Activated CD8-positive, alpha-beta memory T cell treated with anti-CD3 and anti-CD28 coated beads, Interleukin-2, amount 10 ng/mL, durations not matched to agents 7 days and 5 days (primary cell): ENCODE measurements at places on chromosomes 3 and 15. TPM values are rescaled to one million over a fixed set of nuclear protein-coding genes. Genes with fewer than 3 reads are reported as not detected.

Gene PLSCR5
- total RNA-seq: not detected

DNA sequence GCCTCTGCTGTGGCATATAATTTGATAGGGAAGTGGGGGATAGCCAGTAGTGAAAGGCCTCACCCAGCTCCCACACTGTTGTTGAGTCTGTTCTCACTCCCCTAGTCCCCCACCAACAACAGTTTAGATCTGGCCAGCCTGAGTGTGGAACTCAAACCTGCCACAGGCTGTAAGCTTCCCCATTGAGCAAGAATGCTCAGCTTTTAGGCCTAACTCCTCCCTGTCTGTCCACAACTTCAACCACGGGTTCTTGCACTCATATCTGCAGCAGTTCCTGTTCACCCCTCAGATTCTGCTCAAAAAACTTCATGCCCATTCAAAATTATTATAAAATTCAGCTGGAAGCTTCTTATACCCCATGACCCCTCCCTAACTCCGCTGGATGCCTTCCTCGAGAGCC lies 975.1 kb downstream of the NSUN3 start:
- no peaks in the 10 kb centered on the region for H3K27me3 ChIP-seq
- H3K27ac ChIP-seq: no peak overlapping the region
- DNase-seq: no peak

Gene MAP1A
- total RNA-seq: 3.0 TPM

GRCh38 chr3:172040981-172041963 lies 1.9 kb downstream of the FNDC3B start:
- H3K27ac ChIP-seq: peak overlapping the region; percentile 28
- no peak for DNase-seq
- H3K27me3 ChIP-seq: no peaks in the 10 kb centered on the region
- H3K4me3 ChIP-seq: peak overlapping the region; percentile 86
- H3K4me1 ChIP-seq: peaks cover 28% of the 10 kb centered on the region

DNA sequence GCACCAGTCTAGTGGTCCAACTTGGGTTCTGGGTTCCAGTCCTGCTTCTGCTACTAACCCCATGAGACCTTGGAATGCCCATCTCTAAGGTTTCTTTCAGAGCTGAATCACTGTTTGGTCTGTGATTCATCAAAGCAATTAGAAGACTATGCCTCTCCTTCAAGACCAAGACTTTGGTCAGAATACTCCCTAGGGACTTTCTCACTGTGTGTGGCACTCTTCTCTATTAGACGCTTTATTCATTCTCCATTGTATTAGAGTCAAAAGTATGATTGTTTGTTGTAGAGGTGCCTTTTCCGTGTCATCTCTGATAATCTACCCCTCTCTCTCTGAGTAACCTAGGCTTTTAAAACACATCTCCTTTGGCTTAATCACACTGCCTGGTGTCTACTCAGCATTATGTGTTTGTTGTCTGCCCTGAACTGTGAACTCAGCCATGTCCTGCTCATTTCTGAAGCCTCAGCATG lies 90.5 kb downstream of the LPP start:
- H3K4me3 ChIP-seq: no peak overlapping the region
- H3K27me3 ChIP-seq: no peaks in the 10 kb centered on the region
- no peaks in the 10 kb centered on the region for H3K36me3 ChIP-seq
- H3K4me1 ChIP-seq: no peaks in the 10 kb centered on the region
- DNase-seq: no peak

GRCh38 chr15:28026764-28027713 lies 72.1 kb downstream of the OCA2 start:
- H3K27me3 ChIP-seq: no peaks in the 10 kb centered on the region
- no peak overlapping the region for H3K4me3 ChIP-seq
- H3K27ac ChIP-seq: no peak overlapping the region
- no peaks in the 10 kb centered on the region for H3K36me3 ChIP-seq
- H3K4me1 ChIP-seq: no peaks in the 10 kb centered on the region

DNA sequence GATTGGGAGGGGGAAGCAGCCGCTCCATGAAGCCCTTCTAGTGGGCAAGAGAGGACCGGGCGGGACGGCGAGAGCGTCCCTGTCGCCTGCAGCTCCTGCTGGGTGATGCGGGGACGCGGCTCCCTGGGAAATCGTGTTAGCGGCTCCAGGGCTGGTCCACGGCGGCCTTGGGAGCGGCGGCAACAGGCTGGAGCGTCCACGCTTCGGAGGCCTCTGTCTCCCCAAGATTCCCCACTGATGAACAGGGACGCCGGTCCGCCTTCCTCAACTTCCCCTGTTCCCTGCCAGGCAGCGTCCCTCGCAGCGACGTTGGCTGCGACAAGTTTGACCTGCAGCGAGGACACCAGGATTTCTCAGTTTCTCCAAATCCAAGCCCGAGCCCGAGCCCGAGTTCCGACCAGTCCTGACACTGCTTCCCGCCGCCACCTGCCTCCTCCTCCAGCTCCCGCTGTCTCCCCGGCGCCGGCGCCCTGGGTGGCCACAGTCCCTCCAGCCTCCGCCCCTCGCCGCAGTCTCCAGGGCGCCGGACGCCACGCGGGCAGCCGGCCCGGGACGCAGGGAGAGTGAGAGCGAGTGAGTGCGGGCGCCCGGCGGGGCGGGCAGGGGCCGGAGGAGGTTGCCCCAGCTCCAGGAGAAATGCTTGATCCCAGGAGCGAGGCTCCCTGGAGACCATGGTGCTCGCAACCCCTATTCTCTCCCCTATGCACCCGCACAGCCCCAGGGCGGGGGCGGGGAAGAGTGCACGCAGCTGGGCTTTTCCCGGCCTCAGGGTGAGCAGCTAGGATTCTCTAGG lies 78.1 kb upstream of the RNF7 start:
- peaks cover 2% of the 10 kb centered on the region for H3K36me3 ChIP-seq
- no peak overlapping the region for H3K27ac ChIP-seq
- peaks cover 8% of the 10 kb centered on the region for H3K4me1 ChIP-seq
- peak overlapping the region; percentile 48 for H3K4me3 ChIP-seq
- DNase-seq: no peak
- H3K27me3 ChIP-seq: peaks cover 86% of the 10 kb centered on the region

- H3K36me3 ChIP-seq: no peaks in the 10 kb centered on the region
- no peak overlapping the region for H3K4me3 ChIP-seq
- no peak for DNase-seq
- H3K27ac ChIP-seq: no peak overlapping the region
- H3K27me3 ChIP-seq: no peaks in the 10 kb centered on the region
- H3K4me1 ChIP-seq: no peaks in the 10 kb centered on the region
Measured at GRCh38 chr15:86765281-86765680, 685.6 kb downstream of the AGBL1 start.

GRCh38 chr15:71674354-71674753 lies 136.0 kb upstream of the NR2E3 start:
- no peak overlapping the region for H3K27ac ChIP-seq
- peaks cover 36% of the 10 kb centered on the region for H3K4me1 ChIP-seq
- no peak for DNase-seq
- H3K36me3 ChIP-seq: peaks cover 4% of the 10 kb centered on the region

Gene PRKCI
- 13.3 TPM for total RNA-seq

Gene AHSG
- not detected for total RNA-seq

DNA sequence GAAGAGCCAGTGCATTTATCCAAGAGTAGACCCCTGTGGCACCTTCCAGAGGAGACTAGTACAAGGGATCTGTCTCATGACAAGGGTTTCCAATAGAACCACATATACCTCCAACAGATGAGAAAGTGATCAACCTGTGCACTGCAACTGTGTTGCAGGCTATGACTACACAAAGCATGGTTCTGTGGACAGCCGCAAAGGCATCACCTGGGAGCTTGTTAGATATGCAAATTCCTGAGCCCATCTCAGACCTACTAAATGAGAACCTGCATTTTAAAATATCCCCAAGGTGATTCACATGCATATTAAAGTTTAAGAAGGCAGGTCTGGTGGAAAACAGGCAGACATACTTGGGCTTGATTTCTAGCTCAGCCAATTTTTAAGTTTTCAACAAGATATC lies 368.7 kb downstream of the FOXP1 start:
- no peak overlapping the region for H3K27ac ChIP-seq
- H3K27me3 ChIP-seq: no peaks in the 10 kb centered on the region
- peaks cover 7% of the 10 kb centered on the region for H3K36me3 ChIP-seq
- DNase-seq: no peak
- no peak overlapping the region for H3K4me3 ChIP-seq

Gene CIDEC
- total RNA-seq: not detected

DNA sequence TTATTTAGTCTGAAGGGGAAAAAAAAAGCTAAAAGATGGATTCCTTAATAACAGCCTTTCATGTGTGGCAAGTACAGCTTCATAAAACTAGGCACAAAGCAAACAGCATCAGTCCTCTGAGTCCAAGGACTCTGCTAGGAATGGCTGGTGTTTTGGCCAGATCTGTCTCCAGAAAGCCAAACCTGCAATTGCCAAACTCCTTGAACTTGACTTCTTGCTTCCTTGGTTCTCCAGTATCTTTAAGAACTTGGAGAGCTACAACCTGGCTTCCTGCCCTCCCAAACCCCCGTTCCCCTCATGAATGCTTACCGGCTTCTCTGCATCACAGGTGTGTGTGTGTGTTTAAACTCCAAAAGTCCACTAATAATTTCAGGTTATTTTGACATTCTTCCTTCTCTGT lies 1.6 kb upstream of the PLOD2 start:
- DNase-seq: no peak
- H3K27me3 ChIP-seq: peaks cover 59% of the 10 kb centered on the region
- peaks cover 13% of the 10 kb centered on the region for H3K4me1 ChIP-seq
- H3K36me3 ChIP-seq: no peaks in the 10 kb centered on the region
- H3K4me3 ChIP-seq: peak overlapping the region; percentile 14
- no peak overlapping the region for H3K27ac ChIP-seq

Gene FAM131A
- total RNA-seq: 4.5 TPM

- H3K36me3 ChIP-seq: no peaks in the 10 kb centered on the region
- no peak overlapping the region for H3K27ac ChIP-seq
- no peak overlapping the region for H3K4me3 ChIP-seq
- no peak for DNase-seq
Measured at GRCh38 chr3:19711160-19711782, 222.7 kb downstream of the EFHB start.

Gene CCR9
- 9.7 TPM for total RNA-seq

Gene RLBP1
- not detected for total RNA-seq

- no peaks in the 10 kb centered on the region for H3K4me1 ChIP-seq
- no peaks in the 10 kb centered on the region for H3K27me3 ChIP-seq
- H3K27ac ChIP-seq: no peak overlapping the region
- no peak overlapping the region for H3K4me3 ChIP-seq
- no peak for DNase-seq
- peaks cover 14% of the 10 kb centered on the region for H3K36me3 ChIP-seq
Measured at GRCh38 chr3:47414161-47414564, 33.3 kb downstream of the PTPN23 start.

- DNase-seq: no peak
- H3K36me3 ChIP-seq: no peaks in the 10 kb centered on the region
- H3K4me1 ChIP-seq: no peaks in the 10 kb centered on the region
- H3K4me3 ChIP-seq: no peak overlapping the region
- peaks cover 41% of the 10 kb centered on the region for H3K27me3 ChIP-seq
Measured at GRCh38 chr15:72933976-72934375, 118.3 kb upstream of the NEO1 start.

GRCh38 chr3:143830063-143830462 lies 18.2 kb downstream of the SLC9A9 start:
- peaks cover 36% of the 10 kb centered on the region for H3K4me1 ChIP-seq
- H3K4me3 ChIP-seq: no peak overlapping the region
- peaks cover 17% of the 10 kb centered on the region for H3K36me3 ChIP-seq

- no peak overlapping the region for H3K4me3 ChIP-seq
- H3K27me3 ChIP-seq: no peaks in the 10 kb centered on the region
- DNase-seq: no peak
- no peaks in the 10 kb centered on the region for H3K4me1 ChIP-seq
Measured at GRCh38 chr3:145417678-145418077, 743.3 kb downstream of the PLOD2 start.

DNA sequence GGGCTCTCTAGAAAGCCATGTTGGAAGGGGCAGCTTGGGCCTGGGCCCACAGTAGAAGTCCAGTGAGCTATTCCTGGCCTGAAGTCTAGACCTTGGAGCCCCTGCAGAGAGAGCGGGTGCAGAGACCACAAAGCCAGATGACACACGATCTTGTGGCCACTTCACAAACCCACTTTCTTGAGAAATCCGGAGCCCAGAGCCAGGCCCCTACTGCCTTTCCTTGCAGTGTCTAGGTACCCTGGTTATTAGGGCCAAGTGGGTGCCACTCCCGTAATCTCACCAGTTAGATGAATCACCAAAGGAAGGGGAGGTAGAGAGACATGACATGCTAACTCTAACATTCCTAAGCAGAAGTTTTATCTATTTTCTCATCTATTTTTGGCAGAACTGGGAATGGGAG lies 72.5 kb upstream of the ADAMTSL3 start:
- H3K27me3 ChIP-seq: no peaks in the 10 kb centered on the region
- DNase-seq: no peak
- H3K36me3 ChIP-seq: no peaks in the 10 kb centered on the region
- no peaks in the 10 kb centered on the region for H3K4me1 ChIP-seq
- H3K27ac ChIP-seq: no peak overlapping the region

GRCh38 chr3:197124713-197125112 lies 95.1 kb upstream of the MELTF start:
- no peak overlapping the region for H3K27ac ChIP-seq
- H3K4me1 ChIP-seq: peaks cover 2% of the 10 kb centered on the region
- no peaks in the 10 kb centered on the region for H3K27me3 ChIP-seq
- peaks cover 21% of the 10 kb centered on the region for H3K36me3 ChIP-seq
- no peak for DNase-seq
- H3K4me3 ChIP-seq: no peak overlapping the region

DNA sequence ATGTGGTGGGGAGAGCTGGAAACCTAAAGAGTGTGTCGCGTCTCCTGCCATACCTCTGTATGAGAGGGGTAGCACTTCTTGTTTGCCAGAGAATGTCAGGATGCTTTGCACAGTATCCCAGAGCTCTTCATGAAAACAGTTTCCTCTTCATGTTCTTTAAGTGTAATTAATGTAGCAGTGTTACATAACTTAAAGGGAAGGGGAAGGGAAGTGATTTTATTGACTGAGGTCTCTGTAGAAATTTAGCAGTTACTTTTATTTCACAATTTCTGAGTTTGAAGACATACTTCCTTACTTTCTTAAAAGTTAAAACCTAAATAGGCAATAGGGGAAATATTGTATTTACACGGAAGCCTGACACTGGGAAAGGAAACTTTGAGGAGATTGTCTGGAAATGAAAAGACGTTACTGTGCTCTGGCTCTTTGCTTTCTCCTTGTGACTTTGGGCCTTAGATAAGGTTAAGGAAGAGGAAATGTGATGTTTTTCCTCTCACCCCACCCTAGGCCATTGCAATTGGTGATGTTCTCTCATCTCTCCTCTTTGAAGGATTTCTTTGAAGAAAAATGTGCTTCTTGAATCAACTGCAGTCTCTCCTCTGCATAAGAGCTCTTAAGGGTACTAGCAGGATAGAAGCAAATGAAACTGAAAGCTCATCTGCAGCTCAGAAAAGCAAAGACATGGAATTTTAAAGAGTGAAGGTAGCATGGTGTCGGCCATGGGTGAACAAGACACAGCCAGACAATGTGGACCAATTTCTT lies 6.0 kb downstream of the NXPE3 start:
- H3K4me3 ChIP-seq: no peak overlapping the region
- peaks cover 32% of the 10 kb centered on the region for H3K4me1 ChIP-seq
- no peaks in the 10 kb centered on the region for H3K27me3 ChIP-seq
- no peak for DNase-seq
- H3K36me3 ChIP-seq: peaks cover 62% of the 10 kb centered on the region
